CD4-positive, alpha-beta T cell treated with Interleukin-10 for 1 hour (primary cell): ENCODE measurements at places on chromosomes 11 and 22.

- DNase-seq, result no peak
These were observed 22.0 kb upstream of the TFIP11 start for GRCh38 chr22:26534171-26534855.

- no peak for DNase-seq
These were observed 92.9 kb downstream of the CEP164 start for GRCh38 chr11:117420598-117420997.

- DNase-seq, result no peak
These were observed 238.0 kb upstream of the NARS2 start for GRCh38 chr11:78812513-78813293.

GRCh38 chr11:17298302-17298701, 21.8 kb downstream of the NUCB2 start:
- DNase-seq, result no peak

- DNase-seq, result peak; percentile 63
These were observed 41.2 kb upstream of the JAM3 start for GRCh38 chr11:134027671-134028070.

- no peak for DNase-seq
These were observed 38.3 kb downstream of the PDGFB start for GRCh38 chr22:39206491-39206890.

DNA sequence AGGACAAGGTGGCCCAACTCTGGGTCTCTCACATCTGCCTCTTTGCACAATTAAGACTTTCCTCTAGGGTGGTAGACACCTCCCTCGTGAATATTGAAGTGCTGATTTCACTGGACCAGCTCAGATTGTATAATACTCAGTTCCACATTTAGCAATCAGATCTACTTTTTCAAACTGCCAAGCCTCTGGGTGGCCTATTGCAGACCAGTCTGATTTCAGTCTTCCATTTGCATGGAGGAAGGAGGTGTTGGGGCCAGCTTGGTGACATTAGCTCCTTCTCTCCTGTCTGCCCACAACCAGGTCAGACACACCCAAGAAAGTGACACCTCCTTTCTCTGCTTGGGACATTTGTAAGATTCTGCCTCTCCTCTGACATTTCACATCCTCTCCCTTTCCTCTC, 78.2 kb downstream of the PPFIBP2 start:
- peak; percentile 14 for DNase-seq

- DNase-seq, result peak; percentile 12
These were observed 163.4 kb upstream of the NCAM1 start for GRCh38 chr11:112797648-112798293.

DNA sequence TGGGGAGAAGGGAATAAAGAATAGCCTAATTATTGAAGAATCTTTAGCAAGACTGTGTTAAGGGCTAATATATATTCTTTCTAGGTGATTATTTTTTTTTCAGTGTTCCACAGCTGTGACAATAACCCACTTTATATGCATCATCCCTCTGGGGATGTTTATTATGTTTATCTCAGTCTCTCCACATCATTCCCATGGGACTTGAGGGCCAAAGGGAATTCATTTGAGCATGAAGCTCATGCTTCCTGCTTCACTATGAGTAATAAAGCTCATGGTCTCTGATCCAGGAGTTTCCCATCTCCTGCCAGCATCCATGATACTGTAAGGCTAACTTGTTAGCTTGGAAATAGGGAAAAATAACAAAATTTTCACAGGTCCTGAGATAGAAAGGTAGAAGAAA, 1888.4 kb downstream of the LRRC4C start:
- no peak for DNase-seq

GRCh38 chr11:13298765-13299164, 21.2 kb downstream of the BMAL1 start:
- DNase-seq, result no peak

DNA sequence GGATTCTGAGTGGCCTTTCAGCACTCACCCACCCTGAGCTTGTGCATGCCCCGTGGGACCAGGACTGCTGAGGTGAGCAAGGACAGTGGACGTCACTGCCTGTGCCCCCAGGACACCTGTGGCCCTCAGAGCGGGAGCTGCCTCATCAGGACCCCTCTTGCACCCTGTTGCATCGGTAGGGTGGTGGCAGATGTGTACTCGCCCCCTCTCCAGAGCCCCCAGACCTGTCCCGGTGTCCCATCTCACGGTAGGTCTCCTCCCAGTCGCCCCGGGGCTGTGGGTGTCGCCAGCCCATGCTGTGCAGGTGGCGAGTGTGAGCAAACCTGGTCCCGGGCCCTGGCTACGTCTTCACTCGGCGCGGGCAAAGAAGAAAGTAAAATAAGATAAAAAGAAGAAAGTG, 374.2 kb downstream of the TBC1D22A start:
- DNase-seq, result no peak

DNA sequence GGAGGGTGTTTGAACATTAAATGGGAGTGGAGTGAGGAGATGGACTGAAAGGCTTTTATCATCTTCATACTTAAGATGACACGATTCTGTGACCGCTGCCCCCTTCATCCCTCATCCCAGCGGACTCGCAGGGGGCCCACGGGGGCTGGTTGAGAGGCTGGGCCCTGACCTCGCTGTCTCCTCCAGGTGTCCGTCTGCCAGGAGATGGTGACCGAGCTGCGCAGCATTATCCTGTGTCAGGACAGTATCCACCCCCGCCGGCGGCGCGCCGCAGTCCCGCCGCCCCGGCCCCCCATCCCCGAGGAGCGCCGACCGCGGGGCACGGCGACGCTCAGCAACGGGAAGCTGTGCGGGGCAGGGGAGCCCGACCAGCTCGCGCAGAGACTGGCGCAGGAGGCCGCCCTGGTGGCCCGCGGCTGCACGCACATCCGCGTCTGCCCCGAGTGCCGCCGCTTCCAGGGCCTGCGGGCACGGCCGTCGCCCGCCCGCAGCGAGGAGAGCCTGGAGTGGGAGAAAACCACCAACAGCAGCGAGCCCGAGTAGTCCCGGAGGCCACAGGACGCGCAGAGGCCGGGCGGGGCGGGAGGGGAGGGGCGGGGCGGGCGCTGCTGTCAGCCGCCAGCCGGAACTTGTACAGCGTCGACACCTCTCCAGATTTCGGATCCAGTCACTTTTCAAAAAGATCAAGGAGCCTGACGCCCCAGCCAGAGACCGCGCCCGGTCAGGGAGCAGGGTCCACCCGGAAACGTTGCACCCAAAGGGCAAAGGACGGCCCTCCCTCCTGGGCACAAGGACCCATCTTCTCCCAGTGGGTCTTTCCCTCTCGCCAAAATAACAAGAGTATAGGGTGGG, 38.0 kb upstream of the TBCEL start:
- peak; percentile 31 for DNase-seq

DNA sequence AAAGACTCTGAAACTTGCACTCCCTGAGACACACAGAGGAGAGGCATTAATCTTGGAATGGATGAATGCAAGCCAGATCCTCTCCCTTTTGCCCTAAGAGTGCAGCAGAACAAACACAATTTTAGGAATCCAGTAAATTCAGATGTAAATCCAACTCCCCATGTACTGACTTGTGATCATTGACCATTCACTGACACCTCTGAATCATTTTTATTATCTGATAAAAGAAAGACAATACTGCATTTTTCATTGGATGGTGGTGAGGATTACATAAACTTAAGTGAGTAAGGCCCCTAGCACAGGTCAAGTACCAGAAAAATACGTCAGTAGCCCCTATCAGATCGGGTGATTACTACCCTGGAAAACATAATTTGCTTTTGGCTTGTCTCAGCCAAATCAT, 782.9 kb upstream of the API5 start:
- DNase-seq, result no peak

DNA sequence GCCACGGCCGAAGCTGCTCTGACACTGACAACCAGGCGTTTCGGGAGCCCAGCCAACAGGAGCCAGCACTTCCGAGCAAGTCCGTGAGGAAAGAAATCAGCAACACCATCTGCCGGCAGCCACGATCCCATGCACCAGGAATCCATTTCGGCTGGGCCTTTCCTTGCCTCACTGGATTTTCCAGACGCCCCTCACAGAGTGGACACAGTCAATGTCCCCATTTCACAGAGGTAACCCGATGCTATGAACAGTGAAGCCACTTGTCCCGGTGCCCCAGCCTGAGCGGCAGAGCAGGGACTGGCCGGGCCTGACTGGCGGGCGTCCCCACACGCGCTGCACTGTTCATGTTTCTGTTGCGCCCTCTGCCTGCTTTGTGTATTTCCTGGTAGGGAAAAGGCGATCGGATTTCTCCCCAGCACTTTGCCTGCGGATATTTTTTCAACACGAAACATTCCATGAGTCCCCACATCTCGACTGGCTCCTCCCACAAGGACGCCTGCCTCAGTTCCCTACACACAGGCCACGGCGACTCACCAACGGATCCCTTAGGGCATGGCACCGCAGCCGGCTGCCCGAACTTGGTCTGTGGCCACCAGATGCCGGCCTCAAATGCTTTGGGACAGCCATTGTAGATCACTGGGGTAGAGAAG, 55.3 kb downstream of the TRMU start:
- DNase-seq, result no peak

DNA sequence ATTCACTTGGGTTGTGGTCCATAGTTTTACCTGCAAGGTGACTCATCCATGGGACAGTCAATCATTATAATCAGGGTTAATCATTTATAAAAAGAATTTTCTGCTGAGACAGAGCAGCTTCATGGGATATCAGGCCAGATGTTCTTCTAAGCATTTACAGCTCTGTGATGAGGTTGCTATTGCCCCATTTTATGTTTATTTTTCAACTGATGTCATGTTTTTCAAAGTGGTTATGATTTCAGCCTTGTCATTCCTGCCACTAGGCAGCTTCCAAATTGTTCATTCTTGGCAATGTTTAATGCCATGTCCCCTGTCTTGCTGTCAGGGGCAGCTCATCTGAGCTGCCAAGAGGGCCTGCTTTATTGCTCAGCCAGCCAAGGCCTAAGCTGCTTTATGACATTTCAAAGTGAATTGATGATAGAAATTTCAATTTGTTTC, 35.9 kb upstream of the ZBED5 start:
- no peak for DNase-seq

- DNase-seq, result no peak
These were observed 298.8 kb downstream of the SWAP70 start for GRCh38 chr11:9962722-9963121.

DNA sequence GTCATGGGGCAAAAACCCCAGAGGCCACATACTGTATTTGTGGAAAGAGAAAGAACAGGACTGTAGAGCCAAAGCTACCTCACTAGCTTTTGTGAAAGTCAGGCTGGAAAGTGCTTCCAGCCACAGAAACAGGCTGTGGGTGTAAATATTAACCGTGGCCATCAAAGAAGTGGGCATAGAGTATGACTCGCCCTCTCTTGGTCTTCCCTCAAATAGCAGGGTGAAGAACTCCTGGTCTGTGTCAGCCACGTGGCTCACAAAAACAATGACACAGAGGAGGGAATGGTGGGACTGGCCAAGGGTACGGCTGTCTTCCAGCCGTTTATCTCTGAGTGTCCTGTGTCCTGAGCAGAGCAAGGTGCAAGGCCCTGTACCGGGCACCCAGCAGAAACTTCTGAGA, 37.6 kb upstream of the UBASH3B start:
- DNase-seq, result no peak

DNA sequence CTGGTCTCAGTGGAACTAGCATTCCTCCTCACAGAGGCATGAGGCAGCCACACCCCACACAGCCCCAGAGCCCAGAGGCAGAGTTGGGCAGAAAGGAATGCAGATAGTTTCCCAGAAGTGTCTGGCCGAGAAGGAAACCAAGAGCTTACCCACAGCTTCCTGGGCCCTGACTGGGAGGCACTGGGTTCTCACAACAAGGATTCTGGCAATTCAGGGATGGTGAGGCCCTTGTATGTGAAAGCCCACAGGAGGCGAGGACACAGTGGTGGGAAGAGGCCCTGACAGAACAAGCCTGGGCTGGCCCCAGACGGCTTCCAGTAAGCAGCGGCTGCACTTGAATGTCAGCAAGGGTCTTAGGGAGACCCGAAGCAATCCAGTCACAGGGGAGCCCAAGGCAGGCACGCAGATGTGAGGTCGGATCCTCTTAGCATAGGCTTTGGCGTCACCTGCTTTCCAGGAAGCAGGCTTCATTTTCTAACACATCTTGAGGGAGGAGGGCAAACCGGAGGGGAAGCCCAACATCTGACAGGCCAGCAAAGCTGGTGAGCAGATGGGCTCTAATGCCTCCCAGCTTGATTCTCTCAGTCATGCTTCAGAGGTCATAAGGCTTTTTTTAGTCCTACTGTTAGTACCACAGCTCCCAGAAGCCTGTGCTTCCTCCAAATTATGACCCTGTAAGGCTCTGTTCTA, 78.3 kb upstream of the AKIP1 start:
- DNase-seq, result no peak

DNA sequence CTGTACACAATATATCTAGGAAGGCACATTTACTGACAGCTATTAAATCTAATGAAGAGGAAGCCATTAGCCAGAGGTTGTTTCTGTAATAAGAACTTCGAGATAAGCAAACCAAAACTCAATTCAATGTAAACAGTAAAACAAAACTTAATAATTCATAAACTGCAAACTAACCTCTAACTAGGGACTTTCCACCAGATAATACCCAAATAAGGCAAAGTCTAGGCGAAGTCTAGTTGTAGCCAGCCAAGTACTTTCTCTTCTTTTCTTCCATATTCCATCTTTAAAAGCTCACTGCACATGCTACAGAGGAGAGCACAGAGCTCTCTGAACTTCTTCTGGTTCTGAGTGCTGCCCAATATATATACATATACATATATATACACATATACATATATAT, 229.9 kb upstream of the ANO5 start:
- DNase-seq, result no peak

- DNase-seq, result no peak
These were observed 46.4 kb downstream of the RTN4R start for GRCh38 chr22:20221421-20222340.

DNA sequence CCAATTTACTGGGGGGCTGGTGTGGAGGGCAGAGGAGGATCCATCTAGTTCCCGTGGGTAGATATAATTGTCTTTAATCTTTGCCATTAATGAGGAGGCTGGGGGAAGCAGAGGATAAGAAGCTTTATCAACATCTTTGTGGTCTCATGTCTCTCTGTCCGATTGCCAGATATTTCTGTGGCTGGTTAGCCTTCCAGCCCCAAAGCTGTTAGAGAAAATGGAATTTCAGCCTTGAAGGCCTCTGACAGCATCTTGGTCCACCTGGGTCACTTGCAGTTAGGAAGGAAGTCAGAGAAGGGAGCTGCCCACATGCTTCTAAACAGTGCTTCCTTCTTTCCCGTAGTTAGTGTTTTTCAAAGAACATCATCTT, 56.9 kb downstream of the ABTB2 start:
- no peak for DNase-seq

DNA sequence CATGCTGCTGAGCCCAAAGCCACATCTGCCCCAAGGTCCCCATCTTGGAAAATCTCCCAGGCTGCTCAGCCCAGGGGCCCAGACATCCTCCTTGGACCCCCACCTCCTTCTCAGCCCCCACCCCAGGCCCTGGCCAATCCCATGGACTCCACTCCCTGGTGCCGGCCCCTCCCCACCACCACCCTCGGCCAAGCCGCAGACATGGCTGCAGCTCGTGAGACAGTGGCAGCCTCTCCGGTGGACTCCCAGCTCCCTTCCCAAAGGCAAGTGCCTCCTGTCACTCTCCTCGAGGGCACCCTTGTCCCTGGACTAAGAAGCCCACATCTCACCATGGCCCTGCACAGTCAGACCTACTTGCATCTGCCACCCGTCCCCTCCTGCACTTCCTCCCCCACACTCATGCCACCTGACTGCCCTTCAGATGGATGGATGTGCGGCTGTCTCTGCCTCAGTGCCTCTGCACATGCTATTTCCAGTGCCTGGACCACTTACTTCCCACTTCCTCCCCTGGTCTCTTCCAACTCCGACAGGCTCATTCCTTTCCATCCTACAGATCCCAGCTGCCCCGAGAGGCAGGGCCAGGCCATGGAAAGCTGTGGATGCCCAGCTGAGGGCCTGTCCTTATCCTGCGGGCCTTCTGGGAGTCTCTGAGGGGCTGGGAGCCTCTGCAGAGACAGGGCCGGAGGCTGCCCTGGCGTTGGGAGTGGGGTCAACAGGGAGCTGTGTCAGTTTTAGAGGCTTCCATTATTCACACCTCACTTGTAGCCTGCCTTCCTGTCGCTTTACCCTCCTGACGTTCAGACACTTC, 25.5 kb upstream of the RFPL3 start:
- DNase-seq, result no peak
